NCI-H2081 treated with DMSO at 0.1 percent for 48 hours (cell line): ENCODE measurements at places on chromosomes 12 and 14.

- no peak for DNase-seq
These were observed 116.2 kb downstream of the BMP4 start for GRCh38 chr14:53840444-53840843.

- DNase-seq, result no peak
These were observed 82.0 kb upstream of the HMGA2 start for GRCh38 chr12:65742018-65743010.

GRCh38 chr14:34498684-34499412 lies 36.8 kb upstream of the SPTSSA start:
- peak; percentile 13 for DNase-seq

DNA sequence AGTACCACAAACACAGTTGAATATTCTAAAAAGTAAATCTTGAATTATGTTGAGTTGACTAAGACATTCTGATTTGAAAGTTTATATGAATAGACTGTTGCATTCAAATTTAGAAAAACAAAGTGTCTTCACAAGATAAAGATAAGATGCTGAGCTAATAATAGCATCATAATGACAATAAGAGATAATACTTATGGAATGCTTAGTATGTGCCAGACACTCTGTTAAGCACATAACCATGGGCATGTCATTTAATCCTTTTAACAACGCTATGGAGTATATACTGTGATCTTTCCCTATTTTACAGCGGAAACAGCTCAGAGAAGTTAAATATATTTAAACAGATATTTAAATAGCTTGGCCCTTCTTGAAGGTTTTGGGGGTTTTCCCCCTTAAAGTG lies 163.4 kb downstream of the SRGAP1 start:
- no peak for DNase-seq

DNA sequence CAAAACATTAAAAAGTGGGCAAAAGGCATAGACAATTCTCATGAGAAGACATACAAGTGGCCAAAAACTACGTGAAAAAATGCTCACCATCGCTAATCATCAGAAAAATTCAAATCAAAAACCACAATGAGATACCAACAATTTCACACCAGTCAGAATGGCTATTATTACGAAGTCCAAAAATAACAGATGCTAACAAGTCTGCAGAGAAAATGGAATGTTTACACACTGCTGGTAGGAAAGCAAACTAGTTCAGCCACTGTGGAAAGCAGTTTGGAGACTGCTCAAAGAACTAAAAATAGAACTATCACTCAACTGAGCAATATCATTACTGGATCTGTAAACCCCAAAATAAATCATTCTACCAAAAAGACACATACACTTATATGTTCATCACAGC lies 76.2 kb downstream of the PRKD1 start:
- no peak for DNase-seq

DNA sequence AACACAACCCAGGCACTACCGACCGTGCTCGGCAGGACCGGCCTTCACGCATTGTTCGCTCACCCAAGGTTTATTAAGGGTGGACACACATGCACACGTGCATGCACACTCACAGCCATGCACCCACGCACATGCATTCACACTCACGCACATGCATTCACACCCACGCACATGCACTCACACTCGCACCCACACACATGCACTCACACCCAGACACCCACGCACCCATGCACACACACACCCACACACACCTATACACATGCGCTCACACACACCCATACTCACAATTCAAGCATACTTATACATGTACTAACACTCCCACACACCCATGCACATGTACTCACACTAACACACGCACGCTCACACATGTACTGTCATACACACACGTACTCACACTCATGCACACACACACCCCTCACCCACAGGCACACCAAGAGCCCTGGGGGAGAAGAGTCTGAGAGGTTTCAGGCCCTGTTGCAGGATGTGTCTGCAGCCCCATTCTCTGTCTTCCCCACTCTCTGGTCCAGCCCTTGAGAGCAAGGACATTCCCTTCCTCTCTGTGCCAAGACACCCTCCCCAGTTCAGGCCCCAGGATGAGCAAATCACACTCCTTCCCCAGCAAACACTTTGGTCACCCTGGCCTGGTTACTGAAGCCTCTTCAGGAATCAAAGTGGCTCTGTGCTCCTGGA lies 49.4 kb upstream of the BCL11B start:
- no peak for DNase-seq

DNA sequence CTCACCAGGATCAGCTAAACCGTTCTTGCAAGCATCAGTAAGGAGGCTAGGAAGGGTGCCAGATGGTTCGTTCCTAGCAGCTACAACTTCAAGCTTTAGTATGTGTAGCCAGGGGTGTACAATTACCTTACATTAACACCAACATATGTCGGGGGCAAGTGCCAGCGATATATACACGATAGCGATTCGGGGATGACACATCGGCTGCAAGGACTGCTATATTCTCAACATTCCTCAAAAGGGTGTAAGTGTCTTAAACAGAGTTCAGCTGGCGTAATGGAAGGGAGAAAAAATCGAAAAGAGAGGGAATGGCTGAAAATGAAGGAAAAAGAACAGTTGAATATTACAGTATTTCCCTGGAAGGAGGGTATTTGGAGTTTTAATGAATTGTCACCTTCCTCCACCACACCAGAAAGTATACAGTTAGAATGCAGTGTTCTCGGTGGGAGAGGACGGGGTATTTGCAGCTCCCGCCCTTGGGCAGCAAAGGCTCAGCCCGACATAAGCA lies 545 bp downstream of the LIMA1 start:
- no peak for DNase-seq

DNA sequence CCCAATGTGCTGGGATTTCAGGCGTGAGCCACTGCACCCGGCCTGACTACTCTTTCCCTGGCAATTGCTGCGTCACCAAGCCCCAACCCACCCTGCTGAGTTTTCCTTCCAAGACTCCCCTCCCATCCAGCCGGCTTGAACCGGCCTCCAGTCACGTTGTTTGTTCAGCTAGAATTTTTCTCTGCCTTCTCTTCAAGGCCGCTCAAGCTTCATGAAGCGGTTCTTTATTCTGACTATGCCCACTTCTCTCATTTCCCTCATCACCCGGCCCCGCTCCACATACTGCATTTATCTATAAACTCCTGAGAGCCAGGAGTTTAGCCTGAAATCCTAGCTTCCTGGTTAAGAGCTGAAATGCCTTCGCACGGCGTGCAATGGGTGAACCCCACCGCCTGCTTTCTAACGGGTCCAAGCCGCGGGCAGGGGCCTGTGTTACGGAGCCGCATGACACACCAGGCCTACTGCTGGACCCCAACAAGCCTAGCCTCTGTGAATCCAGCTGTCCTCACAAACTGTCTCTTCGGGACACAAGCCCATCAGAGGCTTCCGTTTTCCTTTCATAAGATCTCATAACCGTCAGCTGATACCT lies 999 bp upstream of the DCAF4 start:
- no peak for DNase-seq

GRCh38 chr12:66756631-66757030 lies 77.8 kb upstream of the GRIP1 start:
- DNase-seq, result no peak

DNA sequence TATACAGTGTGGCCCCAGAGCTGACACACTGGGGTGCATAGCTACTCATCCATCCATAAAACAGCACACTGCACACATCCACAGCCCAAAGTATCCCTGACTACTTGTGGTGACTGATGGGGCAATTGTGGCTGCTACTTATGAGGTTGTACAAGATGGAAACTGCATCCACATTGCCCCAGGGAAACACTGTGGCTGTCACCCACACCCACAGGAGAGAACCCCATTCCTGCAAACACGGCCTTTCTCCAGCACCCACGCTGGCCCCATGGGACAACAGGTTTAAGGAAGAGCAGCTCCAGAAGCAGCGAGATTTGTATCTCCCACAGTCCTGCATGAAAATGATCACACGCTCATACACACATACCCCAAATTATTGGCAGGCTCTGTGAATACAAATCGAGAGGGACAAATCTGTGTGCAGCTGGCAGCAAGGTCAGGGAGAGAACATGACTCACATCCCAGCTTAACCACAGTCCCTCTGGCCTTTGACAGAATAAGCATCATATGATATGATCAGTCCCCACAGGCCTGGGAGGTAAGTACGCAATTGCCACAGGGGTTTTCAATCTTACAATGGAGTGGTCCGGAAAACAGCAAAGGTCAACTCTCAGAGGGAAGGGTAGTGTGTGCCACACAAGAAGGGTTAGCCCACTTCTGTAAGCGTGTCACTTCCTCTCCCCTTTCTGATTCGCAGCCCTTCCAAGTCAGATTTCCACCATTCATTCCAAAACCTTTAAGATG lies 61.9 kb downstream of the ESR2 start:
- no peak for DNase-seq

DNA sequence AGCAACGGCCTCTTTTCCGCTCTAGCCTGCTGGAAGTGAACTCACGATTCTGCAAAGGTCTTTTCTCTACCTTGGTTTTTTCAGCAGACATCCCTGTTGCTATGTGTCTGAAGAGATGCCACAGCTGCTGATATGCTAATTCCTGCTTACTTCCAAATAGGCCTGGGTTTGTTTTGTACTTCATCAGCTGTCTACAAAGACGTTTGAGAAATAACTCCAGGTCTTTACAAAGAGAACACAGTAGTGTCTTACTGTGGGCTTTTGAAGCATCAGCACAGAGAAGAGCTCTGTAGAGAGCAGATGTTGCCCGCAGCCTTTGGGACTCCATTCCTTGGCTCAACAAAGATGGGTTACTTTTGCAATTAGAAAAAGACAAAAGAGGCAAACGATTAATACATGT lies 1366.5 kb downstream of the AACS start:
- no peak for DNase-seq

- DNase-seq, result no peak
These were observed 98.0 kb upstream of the RTL1 start for GRCh38 chr14:101001311-101002069.

- no peak for DNase-seq
These were observed 60.5 kb downstream of the ATG14 start for GRCh38 chr14:55351111-55351510.

DNA sequence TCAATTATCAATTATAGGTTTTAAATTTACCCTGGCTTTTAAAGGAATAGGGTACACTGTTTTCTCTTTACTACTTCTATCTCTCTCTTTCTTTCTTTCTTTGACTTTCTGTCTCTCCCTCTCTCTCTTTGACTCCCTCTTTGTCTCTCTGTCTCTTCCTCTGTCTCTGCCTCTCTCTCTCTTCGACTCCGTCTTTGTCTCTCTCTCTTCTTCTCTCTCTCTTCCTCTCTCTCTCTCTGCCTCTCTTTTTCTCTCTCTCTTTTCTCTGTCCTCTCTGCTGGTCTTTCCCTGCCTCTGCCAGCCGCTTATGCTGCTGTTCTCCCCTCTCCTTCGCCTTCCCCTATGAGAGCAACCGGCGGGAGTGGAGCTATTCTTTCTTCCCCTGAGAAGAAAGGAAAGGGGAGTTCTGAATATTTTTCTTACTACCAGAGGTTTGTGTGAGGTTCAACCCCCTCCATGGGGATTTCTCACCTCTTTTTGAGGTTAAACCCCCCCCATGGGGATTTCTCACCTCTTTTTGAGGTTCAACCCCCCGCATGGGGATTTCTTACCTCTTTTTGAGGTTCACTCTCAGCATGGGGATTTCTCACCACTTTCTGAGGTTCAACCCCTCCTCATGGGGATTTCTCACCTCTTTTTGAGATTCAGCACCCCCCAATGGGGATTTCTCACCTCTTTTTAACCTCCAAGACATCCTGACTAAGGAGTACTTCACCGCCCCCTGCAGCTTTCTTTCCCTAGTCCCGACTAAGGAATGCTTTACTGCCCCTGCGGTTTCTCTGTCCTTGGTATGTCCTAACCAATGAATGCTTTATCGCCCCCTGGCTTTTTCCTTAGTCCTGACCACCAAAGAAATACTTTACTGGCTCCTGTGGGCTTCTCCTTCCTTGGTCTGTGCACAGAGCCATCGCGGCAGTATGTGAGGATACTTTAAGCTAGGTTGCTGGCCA lies 27.4 kb upstream of the DDHD1 start:
- DNase-seq, result no peak

DNA sequence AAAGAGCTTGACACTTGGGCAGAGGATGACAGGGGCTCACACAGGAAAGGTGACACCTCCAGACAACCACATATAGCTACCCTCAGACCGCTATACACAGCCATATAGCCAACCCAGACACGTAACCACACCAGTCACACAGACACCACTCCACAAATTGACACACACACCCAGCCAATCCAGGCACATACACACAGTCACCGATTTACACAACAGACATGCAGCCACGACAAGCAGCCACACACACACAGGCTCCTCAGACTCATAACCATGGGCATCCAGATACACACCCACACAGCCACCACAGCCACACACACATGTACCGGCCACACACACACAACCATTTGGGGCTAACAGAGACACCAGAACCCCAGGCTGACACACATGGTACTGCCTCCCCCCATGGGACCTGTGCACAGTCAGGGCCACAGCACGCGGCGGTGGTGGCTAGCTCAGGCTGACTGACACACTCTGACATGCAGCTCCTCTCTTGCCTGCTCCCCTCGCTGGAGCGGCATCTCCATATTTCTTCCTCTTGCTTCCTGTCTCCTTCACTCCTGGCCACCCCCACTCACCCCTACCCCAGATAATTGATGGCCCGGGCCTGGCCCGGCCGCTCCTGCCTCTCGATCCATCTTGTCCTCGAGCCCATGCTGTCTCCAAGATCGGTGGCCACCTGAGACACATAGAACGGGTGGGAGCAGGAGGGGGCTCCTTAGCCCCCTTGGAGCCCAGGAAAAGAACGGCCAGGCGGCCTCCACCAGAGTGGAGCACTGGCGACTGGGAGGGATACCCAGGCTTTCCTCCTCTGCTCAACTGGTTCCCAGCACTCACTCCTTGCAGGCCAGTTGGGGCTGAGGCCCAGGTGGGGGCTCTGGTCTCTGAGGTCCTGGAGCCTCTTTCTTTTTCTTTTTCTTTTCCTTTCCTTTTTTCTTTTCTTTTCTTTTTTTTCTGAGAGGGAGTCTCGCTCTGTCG lies 6.0 kb upstream of the SHMT2 start:
- DNase-seq, result no peak

- DNase-seq, result no peak
These were observed 12.8 kb upstream of the BEGAIN start for GRCh38 chr14:100599981-100600380.

DNA sequence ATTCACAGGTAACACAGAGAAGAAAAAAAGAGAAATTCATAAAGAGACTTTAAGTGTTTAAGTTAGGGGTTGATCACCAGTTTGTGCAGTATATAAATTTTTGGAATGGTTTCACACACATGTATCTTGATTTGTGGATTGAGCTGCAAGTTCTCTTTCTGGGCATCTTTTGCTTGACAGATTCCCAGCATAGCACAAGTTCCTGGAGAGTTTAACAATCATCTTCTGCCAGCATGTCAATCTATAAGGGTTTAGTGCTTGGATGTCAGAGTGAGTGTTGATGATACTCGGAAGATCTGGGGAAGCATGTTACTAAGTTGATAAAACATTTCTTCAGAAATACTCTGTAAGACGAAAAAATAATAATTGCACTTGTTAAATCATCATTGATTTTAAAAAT lies 43.9 kb upstream of the FGF6 start:
- no peak for DNase-seq

- DNase-seq, result no peak
These were observed 8.3 kb downstream of the OR4K17 start for GRCh38 chr14:20118795-20119194.

- DNase-seq, result peak; percentile 17
These were observed 74.6 kb downstream of the GLRX5 start for GRCh38 chr14:95609398-95609990.

GRCh38 chr12:47943623-47944340 lies 19.6 kb upstream of the TMEM106C start:
- no peak for DNase-seq
